ENCODE measurements at places on chromosomes 3 and 15.

GRCh38 chr3:84125760-84126159 is 833.0 kb upstream of the CADM2 start:
- no peak for DNase-seq

- DNase-seq: no peak
Measured at GRCh38 chr15:60259469-60259868, 138.3 kb downstream of the ANXA2 start.

DNA sequence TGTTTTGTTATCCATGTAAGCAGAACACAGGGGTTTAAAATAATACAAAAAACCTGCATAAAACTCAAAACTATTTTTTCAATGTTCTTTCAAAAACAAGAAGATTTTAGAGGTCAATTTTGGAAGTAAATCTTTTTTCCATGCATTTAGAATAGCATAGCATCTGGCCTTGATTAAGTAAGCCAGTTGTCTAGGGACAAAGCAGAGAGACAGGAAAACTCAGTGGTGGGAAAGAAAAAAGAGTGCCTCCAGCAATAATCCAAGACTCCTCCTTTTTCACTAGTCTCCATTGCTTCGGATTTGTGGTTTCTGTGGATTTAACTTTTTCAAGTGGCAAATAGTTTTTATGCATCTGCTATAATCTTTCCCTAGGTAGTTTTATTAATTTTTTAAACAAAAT is 88.9 kb downstream of the SUCNR1 start:
- no peak for DNase-seq

GRCh38 chr15:59315914-59316451 is 56.7 kb downstream of the MYO1E start:
- DNase-seq: no peak

DNA sequence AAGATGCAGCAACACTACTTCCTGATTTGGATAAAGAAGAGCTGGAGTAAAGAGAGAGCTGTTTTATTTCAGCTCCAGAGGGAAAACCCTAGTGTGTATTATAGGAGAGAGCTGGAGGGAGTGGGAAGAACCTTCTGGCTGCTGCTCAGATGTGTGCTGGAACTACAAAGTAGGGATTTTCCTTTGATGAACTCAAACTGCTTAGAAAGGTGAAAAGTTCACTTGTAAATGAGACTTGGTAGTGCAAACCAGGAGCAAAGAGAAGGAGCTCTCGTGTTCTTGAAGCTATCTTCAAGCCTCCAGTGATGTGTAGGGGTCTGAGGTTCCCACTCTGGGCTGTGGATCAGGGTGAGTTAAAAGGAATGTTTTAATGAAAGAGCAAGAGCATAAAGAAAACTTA is 110.4 kb downstream of the EDEM1 start:
- no peak for DNase-seq

GRCh38 chr15:40845511-40846284 is 1.9 kb downstream of the SPINT1 start:
- DNase-seq: no peak

DNA sequence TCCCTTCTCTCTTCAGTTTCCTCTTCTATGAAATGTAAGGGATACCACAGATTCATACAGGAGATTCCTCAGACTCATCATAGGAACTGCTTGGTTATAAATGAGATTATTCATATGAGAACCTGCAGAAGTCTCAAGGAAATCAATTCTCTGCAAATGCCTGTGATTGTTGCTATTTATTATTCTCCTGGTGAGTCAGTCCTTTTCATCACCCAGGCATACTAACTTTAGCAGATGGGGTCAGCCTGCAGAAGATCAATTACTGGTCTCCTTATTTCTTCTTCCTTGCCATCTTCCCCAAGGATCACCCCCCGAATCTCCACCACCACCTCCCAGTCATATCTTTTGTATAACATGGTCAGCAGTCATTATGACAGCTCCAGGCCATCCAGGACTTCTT is 53.8 kb upstream of the DCP1A start:
- no peak for DNase-seq

DNA sequence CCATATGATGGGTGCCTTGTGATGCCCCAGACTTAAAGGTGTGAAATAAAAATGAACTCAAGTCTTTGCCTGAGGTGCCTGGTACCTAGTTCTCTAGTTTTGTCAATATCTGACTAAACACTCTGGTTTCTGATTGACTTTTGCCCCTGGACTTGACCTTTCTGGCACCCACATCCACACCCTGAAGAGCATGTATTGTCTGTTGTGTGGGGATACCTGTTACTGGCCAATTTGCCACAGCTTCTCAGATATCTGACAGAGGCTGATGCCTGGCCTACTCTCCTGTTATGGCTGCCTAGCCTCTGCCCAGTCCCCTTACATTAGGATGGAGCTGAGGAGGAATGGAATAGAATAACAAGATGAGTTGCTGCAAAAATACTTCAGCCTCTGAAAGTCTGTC is 3.6 kb downstream of the ZBTB38 start:
- no peak for DNase-seq

DNA sequence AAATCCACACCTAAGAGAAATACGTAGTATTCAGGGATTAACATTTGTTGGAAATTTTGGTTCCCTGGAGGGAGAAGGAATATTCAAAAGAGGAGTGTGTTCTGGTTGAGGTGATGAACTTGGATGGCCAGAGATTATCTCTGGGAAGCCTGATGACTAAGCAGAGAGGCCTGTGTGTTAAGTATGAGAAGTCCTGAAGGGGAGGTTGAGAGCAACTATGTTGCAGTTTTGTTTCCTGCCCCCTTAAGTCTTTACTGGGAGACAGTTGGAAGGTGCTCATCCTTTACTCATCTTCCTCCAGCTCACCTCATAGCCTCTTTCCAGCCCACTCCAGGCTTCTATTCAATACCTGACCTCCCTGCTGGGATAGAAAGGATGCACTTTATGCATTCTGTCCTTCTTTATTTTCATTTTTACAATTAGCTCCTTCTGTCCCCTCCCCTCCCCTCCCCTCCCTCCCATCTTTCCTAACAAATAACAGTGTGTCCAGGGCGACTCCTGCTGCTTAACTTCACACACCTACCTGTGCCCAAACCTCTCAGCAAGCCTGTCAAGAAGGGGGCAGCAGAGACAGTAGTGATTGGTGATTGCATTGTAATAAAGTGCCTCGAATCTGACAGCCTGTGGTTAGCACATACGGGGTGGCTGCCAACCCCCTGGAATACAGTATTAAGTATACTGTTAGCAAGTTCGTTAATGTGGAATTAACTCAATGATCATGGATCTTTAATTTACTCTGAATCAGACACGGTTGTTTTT is 11.9 kb downstream of the RAP2B start:
- no peak for DNase-seq

DNA sequence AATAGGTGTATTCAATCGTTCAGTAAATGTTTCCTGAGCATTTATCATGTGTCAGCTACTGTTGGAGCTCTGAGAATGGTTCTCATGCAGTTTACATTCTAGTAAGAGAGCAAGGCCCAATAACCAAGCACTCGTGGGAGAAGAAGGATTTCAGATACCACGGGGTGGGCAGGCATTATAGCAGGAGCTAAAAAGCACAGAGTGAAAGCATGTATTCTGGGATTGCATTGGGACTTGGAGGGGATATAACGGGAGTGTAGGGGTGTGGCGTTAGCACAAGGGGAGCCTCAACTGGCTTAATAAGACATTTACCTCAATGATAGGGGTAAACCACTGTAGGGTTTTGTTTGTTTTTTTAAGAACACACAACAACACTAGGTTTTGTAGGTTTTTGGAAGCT is 1.6 kb upstream of the SIAH2 start:
- DNase-seq: no peak

DNA sequence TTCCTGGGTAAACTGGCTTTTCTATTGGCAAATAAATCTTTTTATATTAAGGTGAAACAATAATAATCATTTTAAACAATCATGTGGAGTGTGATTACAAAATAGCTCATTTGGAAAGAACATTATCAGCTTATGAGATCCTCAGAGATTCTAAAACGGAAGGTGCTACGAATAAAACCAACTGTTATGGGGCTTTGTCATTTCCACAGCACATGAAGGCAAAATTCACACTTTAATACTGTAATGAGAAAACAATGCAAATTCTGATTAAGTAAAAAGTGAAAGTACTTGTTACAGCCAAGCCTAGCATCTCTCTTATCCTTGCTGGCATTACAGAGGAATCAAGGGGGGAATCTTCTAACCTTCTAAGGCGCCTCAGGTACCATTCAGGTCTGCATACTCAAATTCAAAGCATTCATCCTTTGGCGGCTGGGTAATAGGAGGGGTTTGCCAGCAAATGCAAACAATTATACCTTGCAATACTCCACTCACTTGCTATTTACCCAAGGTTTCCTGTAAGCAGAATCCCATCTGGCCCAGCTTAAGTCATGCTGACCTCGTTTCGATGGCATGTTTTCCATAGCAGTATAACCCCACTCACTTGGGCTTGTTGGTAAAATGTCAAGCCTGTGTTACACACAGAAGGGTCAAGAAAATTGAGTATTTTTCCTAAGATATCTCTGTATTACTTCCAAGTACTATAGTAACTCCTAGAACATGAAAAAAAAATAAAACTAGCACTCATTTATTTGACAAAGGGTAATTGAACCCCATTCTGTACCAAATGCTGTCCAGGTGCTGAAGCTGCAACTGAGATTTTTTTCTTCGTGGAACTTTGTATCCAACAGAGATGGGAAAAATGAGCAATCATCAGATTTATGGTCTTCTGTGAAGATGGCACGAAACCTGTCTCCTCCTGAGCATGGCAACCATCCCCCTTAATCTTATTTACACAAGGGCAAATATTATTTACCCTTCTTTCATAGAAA is 183.7 kb upstream of the LMCD1 start:
- DNase-seq: no peak

DNA sequence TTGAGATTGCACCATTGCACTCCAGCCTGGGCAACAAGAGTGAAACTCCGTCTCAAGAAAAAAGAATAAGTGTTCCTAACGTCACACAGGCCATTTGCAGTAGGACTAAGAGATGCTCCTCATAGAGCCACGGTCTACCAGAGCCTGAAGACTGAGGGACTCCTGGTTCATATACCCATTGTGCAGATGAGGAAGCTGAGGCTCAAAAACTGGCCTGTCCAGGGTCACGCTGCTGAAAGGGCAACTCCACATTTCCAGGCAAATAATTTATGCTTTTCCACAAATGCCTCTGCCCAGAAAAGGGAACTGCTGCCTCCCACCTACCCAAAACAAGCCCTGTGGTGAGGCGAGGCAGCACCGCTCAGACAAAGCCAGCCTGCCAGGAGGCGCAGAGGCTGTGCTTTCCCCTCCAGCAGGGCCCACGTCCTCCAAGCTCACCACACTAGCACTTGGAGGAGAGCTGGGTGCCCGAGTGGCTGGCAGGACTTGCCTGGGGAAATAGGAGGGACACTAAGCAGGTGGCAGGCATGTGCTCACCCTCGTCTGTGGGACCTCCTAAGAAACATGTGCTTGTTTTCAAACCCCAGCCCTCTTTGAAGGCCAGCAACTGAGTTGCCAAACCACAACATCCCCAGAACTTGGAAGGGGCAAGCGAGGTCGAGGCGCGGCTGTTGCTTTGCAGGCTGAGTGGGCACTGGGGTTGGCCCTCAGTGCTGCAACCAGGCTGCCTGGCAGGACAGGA is 195.6 kb downstream of the XXYLT1 start:
- no peak for DNase-seq

GRCh38 chr3:105829871-105830622 is 38.8 kb downstream of the CBLB start:
- no peak for DNase-seq

DNA sequence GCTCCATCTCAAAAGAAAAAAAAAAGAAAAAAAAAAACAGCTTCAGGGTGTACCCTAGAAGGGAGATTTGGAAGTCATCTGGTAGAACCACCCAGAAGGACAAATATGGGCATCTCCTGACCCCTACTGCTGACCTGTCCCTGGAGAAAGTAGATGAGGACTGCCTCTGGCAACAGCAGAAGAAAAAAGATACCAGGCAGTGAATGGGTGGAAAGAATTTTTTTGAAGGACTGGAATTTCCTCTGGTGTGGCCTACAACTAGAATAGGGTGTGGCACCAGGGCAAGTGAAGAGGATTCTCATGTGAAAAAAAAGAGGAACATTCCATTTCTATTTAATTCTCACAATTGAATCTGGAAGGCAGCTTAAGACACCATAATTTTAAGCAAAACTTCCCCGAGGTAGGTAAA is 3.1 kb downstream of the ANXA2 start:
- no peak for DNase-seq

- DNase-seq: no peak
Measured at GRCh38 chr3:122719273-122719921, 38.8 kb downstream of the PARP14 start.

- DNase-seq: no peak
Measured at GRCh38 chr3:76178412-76178811, 393.1 kb upstream of the ZNF717 start.

- no peak for DNase-seq
Measured at GRCh38 chr3:48270306-48270705, 29.4 kb downstream of the ZNF589 start.

DNA sequence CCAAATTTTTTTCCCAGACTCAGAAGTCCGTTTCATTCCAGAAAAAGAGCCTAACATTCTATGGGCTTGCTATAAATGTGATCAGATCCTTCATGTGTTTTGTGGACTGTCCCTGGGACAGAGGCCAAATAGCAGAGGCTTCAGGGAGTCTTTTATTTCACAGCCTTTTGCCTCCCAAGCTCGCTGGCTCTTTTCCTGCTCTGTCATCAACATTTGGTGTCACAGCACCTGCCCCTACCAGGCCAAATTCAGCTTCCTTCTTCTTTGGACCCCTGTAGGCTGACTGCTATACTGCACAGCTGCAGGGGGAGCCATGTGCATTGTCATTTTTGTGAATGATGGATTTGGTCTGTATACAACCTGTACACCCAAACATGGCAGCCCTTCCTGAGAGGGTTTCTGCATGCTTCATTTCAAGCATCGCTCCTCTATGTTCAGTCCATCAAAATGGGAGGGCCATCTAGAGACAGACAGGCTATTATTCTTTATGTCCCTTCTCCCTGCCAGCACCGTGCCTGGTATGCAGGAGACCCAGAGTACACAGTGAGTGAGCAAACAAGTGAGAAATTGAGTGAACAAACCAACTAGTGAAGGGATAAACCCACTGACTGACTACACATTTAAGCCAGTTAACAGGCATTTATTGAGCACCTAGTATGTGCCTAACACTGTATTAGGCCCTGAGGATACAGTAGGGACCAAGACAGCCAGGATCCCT is 17.9 kb upstream of the RPP14 start:
- no peak for DNase-seq

- no peak for DNase-seq
Measured at GRCh38 chr3:188470508-188471130, 316.7 kb downstream of the LPP start.

Measured in stimulated activated CD4-positive, alpha-beta T cell treated with anti-CD3 and anti-CD28 coated beads, TNF-alpha, amount 100 ng/mL, for 4 hours (primary cell).